ENCODE measurements at places on chromosomes 7 and 10.

GRCh38 chr10:102831322-102832071, 5.7 kb downstream of the CYP17A1 start:
- no peak for DNase-seq

- DNase-seq = no peak
Measured at GRCh38 chr7:138975343-138976104, 5.7 kb downstream of the KIAA1549 start.

DNA sequence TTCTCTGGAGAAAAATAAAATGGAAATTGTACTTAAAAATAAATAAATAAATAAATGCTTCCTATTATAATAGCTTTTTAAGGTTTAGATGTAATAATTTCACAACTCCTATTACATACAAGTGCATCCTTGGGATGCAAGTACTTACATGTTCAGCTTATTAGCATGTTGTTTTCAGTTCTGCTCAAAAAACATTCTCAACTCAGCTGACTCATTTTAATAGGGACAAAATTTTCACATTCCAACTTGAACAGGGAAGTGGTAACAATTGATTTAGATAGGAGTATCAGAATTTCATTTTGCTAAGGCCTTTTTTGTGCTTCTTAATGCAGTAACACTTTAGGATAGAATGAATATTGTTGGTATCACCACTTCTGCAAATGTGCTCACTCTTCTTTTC, 16.7 kb upstream of the PAPSS2 start:
- no peak for DNase-seq

DNA sequence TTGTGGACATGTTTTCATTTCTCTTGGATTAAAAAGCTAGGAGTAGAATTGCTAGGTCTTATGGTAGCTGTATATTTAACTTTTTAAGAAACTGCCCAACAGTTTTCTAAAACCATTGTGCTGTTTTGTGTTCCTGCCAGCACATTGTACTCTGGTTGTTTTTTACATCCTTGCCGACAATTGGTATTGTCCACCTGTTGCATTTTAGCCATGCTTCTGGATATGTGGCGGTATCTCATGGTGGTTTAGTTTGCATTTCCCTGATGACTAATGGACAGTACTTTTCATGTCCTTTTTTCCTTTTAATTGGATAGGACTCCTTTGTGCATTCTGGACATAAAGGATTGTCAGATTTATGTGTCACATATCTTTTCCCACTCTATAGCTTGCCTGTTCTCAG, 45.5 kb downstream of the STK17A start:
- DNase-seq = no peak

GRCh38 chr10:27225011-27225590, 15.5 kb downstream of the ACBD5 start:
- DNase-seq = no peak

GRCh38 chr7:93316730-93317129, 84.6 kb downstream of the VPS50 start:
- no peak for DNase-seq

- DNase-seq = no peak
Measured at GRCh38 chr7:95687759-95688343, 84.5 kb upstream of the DYNC1I1 start.

- DNase-seq = no peak
Measured at GRCh38 chr7:106177738-106178592, 65.9 kb upstream of the SYPL1 start.

GRCh38 chr7:135204341-135204749, 7.0 kb downstream of the WDR91 start:
- no peak for DNase-seq

DNA sequence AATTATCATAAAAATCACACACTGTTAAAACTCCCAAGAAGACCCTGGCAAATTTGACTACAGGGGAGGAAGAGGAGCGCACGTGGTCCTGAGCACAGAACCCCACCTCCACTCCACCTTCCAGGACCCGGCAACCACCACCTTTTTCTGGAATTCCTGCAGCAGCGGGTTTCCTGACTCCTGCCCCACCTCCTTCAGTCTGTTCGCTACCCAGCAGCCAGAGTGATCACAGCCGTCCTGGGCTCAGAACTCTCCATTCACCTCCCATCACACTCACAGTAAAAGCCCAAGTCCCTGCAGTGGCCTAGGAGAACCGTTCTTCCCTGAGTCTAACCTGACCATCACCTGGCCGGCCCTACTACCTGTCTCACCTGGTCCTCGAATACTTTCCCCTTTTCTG, 107.4 kb upstream of the FAM204A start:
- no peak for DNase-seq

GRCh38 chr10:63921908-63922467, 400.8 kb downstream of the REEP3 start:
- no peak for DNase-seq

GRCh38 chr10:6119962-6120361, 31.1 kb downstream of the RBM17 start:
- DNase-seq = no peak

DNA sequence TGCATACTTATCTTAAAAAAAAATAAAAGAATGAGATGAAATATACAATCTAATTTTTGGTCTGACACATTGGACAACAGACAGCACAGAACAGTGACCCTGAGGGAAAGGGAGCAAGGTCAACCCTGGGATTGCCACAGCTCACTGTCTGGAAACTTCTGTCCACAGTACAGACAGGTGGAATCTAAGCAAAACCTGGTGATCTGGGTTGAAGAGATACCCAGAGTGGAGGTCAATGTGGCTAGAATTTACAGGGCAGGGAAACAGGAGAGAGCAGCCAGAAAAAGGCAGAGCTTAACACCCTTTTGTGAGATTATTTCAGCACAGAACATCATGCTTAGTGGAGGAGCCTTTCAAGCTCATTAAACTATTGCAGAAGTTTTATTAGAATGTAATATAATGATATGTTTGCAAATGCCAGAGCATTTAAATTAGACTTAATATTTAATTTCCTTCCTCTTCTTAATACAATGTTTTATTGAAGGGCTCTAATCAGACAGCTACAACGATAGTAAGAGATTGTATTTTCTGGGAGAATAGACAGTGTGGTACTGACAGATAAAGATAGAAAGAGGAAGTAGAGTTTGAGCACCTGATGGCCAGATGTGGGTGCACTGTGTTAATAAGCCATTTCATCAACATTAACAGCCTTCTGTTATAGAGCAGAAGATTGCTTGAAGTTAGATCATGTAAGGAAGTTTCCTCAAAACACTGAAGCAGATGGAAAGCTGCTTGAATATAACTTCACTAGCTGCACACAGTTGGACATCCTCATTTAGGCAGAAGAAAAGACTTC, 309.4 kb downstream of the HGF start:
- no peak for DNase-seq

GRCh38 chr7:108261560-108262255, 131.5 kb upstream of the LAMB4 start:
- no peak for DNase-seq

GRCh38 chr10:74640134-74640921, 186.1 kb upstream of the KAT6B start:
- no peak for DNase-seq

DNA sequence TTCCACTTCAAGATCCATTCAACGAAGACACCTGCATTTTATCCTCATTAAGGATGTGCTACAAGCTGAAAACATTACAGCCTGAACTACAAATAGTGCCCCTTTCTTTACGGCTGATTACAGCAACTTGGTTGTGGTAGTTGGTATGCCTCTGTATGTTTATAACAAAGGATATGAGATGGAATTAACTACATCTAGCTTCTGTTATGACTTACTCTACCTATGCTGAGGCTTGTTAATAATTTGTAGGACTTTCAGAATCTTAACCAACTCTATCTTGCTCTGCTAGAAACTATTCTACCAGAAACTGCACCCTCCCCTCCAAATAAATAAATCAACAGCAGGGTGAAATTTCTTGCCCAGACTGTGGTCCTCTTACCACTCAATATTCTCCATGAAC, 448.1 kb downstream of the GRM8 start:
- no peak for DNase-seq

DNA sequence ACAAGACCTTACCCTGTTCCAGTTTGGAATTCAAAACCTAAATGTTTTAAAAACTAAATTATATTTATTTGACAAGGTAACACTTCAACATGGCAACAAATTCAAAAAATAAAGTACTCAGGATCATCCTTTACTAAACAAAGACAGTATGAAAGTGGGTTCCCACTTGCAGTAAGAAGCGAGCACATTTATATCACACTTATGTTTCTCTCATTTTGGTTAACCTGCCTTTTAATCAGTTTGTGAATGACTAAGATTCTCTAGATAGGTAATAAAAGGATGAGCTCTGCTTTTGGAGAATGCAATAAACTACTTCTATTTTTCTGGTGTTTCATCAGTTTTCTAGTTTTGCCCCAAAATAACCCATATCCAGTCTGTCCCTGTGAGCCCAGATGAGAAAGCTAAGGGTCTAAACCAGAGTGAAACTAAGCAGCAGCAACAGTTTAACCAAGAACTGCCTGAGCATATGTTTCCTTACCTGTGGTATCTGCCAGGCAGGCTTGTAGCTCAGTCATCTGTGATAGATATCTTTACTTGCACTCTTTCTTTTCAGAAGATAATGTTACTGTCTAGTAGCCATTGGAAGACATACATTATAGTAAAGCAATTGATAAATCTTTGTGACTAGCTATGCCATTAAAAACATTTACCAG, 64.1 kb downstream of the ABLIM1 start:
- no peak for DNase-seq

DNA sequence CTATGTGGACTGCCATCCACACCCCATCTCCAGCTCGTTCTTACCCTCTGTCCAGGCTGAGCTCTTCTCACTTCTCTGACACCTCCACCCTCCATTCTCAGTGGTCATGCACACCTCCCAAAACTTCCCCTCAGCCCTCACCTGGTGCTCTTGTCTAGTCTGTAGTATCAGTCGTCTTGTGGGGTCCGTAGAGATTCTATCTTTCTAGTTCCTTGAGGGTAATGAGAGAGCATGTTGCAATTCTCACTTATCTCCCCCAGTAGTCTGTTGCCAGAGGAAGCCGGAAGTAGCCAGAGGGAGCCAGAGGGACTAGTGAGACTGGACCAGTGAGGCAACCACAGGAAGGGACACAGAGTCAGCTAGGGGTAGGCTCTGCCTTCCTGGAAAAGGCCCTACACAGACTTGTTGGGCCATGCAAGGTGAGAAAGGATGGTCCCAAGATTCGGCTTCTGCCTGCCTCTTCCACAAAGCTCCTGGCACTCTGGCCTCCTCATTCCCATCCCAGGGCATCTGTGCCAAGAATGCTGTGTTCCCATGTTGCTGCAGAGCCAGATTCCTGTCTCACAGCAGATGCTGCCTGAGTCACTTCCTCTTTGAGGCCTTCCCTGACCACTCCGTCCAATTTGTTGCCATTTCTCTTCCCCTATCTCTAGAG, 50.6 kb upstream of the DUSP5 start:
- no peak for DNase-seq

GRCh38 chr7:82390936-82391335, 52.6 kb downstream of the CACNA2D1 start:
- no peak for DNase-seq

GRCh38 chr10:109823196-109823595, 100.1 kb downstream of the XPNPEP1 start:
- DNase-seq = no peak

- no peak for DNase-seq
Measured at GRCh38 chr10:33025039-33025438, 67.0 kb upstream of the ITGB1 start.

DNA sequence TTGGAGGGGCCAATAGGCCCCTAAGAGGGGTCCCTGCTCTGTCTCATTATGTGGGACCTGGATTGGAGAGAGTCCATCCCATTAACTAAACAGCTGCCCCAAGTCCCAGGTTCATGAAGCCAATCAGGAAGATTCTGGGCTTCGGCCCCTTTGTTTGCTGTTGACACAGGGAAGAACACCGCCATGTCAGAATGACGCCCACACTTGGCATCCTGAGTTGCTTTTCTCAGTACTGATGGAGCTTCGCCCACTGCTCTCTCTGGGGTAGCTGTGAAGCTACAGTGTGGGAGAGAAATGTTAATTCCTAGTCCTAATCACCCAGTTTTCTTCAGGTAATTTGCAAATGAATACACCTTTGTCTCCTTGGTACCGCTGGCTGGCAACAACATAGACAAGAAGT, 264.7 kb downstream of the GLRX3 start:
- no peak for DNase-seq

DNA sequence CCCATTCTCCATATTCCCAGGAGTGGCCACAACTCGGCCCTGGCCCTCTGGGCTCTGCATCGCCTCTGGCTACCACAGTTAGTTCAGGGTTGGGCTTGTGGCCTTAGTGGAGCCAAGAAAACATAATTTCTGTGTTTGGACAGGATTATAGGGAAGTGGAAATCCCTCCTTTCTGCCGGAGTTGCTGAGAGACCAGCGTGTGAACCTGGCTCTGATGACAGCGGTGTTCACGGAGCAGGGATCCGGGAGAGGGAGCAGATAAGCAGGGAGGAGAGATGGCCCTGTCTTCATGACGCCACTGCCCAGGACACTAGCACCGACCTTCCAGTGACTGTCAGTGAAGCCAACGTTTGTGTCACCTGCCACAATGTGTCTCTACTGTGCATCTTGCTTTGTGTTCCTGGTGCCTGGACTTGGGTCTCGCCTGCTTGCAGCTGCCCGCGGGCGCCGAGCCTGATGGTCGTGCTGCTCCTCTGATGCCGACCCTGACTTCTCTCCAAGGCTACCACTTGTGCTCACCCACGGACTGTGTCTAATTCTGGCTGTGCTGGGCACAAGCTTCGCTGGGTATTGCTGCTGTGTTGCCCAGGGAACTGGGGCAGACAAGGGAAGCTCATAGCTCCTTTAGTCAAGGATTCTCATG, 67.0 kb upstream of the VIPR2 start:
- no peak for DNase-seq

- no peak for DNase-seq
Measured at GRCh38 chr10:98472196-98472595, 25.5 kb upstream of the HPS1 start.

DNA sequence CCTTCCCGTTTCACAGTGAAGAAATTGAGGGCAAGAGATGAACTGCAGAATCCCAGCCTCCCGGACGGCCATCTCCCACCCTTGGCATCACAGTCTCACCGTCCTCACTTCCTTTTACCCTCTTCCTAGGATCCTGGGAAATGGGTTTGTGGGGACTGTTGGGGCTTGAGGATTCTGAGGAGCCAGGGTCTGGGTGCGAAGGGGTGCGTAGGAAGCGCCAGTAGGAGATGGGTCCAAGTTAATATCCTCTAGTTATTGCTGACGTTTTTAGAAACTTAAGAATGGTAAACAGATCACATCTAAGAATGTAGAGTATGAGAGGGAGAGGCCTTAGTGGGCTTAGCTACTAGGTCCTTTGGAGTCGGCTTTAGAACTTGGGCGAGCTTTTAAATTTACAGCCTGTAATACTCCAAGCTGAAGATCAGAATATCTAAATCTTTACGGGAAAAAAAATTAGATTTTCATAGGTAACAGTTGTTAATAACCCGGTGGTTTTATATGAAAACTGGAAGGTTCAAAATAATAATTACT, 696 bp downstream of the MALSU1 start:
- DNase-seq = no peak

GRCh38 chr10:124239134-124239533, 145.7 kb upstream of the CHST15 start:
- no peak for DNase-seq

GRCh38 chr7:124263232-124263827, 230.5 kb upstream of the TMEM229A start:
- no peak for DNase-seq

All from activated naive CD4-positive, alpha-beta T cell (primary cell).